ENCODE measurements at places on chromosomes 1 and 21. TPM values are rescaled to one million over a fixed set of nuclear protein-coding genes. Genes with fewer than 3 reads are reported as not detected.

Gene CHI3L1
- not detected for total RNA-seq

- H3K4me3 ChIP-seq, result no peak overlapping the region
- H3K27ac ChIP-seq, result no peak overlapping the region
- peaks cover 15% of the 10 kb centered on the region for H3K27me3 ChIP-seq
- H3K4me1 ChIP-seq, result no peaks in the 10 kb centered on the region
- no peak for DNase-seq
- peaks cover 3% of the 10 kb centered on the region for H3K36me3 ChIP-seq
Measured at GRCh38 chr1:236091933-236092318, 27.0 kb upstream of the NID1 start.

DNA sequence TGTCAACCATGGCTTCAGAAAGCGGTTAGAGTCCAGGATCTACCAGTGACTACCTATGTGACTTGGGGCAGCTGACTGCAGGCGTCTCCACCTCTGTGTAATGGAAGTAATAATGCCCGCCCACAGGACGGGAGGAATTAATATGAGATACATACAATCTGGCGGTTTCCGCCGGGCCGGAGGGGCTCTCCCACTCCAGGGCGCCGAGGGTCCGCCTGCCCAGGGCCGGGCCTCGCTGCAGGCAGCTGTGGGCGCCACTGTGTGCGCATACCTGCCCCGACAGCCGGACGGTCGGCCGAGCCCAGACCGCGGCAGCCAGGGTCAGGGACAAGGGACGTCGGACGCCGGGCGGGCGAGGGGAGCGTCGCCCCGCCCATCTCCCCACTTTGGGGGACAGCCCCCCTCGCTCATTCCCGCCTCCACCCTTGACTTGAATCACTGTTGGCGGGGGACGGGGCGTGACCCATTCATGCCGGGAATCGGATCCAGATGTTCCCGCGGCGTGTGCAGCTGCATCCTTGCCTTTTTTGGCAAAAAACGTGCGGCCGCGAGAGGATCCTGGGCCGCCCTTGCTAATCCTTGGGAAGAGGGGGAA is 6.0 kb upstream of the SF3A3 start:
- peaks cover 14% of the 10 kb centered on the region for H3K4me1 ChIP-seq
- H3K27me3 ChIP-seq, result no peaks in the 10 kb centered on the region
- H3K4me3 ChIP-seq, result peak overlapping the region; percentile 79
- H3K27ac ChIP-seq, result no peak overlapping the region
- H3K36me3 ChIP-seq, result no peaks in the 10 kb centered on the region

Gene IL22RA1
- 0.09 TPM for total RNA-seq

DNA sequence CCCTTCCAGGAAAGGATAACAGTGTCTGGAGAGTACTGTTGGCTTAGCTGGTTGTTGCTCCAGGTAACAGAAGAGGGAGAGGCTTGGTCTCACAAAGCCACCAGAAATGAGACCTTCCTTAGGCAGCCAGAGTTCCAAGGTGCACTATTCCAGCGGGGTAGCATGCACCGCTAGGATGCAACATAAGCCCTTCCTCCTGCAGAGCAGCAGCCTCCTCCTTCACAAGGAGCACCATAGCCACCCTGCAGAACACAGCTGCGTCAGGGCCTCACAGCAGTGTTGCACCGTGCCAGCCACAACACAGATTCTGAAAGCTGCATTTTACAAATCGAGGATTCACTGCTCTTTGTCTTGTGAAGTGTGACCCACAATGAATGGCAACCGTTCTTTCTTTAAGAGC is 142.0 kb downstream of the CLIC6 start:
- no peak for DNase-seq
- peaks cover 32% of the 10 kb centered on the region for H3K4me1 ChIP-seq
- peaks cover 64% of the 10 kb centered on the region for H3K36me3 ChIP-seq

DNA sequence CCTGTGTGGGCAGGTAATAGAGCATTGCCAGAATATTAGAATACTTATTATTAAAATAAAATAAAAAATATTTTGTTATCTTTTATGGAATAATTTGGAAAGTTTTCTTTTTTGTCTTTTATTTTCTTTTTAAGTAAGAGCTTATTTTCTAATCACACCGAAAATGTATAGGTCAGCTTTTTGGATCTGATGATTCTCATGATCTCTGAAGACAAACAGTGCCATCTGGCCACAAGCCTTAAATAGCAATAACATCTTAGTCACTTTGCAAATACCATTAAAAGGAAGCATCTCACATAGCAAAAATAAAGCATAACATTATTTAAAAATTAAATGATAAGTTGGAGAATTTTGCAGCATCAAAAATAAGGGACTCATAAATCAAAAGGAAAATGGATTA is 213.8 kb downstream of the PLA2G4A start:
- H3K4me1 ChIP-seq, result no peaks in the 10 kb centered on the region
- no peak overlapping the region for H3K27ac ChIP-seq
- H3K27me3 ChIP-seq, result no peaks in the 10 kb centered on the region
- no peak for DNase-seq
- H3K36me3 ChIP-seq, result no peaks in the 10 kb centered on the region
- no peak overlapping the region for H3K4me3 ChIP-seq

Gene CSRP1
- 29.5 TPM for total RNA-seq
